ENCODE measurements at places on chromosomes 16 and 17.

DNA sequence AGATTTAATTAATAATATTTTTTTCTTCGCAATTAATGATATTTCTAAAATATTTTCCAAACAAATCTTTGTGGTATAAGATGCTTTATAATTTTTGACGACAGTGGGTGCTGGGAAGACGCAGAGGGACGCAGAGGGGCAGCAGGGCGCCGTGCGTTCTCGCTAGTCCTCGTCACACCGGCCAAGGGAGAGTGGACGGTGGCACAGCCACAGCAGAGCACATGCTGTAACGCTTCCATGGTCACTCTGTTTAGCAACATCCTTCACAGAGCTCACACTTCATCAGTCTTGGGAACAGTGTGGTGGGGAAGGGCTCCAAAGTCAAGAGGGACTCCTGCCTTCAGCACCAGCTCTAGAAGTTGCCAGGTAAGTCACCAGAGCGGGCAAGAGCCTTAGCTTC, 60.4 kb downstream of the NDEL1 start:
- DNase-seq: peak; percentile 35

GRCh38 chr17:57292091-57292490, 35.8 kb downstream of the MSI2 start:
- DNase-seq: no peak

DNA sequence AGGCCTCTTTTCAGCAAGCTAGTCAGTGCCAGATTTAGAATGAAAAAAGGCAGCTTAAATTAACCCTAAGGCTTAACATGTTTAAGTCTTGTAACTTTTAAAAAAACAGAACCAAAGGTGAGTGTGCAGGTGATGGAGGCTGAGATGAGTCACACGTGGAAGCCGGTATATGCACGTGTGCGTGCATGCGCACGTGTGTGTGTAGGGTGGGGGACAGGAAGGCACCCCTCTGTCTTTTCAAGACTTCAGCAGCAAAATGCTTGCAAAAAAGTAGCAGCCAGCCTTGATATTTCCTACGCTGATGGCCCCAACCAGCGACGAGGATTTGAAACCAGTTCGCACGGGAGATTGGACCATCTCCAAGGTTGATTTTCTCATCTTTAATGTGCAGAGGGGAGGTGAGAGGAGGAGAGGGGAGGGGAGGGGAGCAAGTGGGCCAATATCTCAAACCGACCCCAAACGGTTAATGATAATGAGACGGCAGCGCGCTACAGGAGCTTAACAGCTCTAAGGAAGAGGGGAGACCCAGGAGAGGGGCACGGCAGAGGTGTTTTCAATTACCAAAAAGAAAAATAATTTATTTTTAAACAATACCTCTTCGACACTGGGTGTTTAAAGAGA, 154.7 kb downstream of the ZNF423 start:
- DNase-seq: no peak

DNA sequence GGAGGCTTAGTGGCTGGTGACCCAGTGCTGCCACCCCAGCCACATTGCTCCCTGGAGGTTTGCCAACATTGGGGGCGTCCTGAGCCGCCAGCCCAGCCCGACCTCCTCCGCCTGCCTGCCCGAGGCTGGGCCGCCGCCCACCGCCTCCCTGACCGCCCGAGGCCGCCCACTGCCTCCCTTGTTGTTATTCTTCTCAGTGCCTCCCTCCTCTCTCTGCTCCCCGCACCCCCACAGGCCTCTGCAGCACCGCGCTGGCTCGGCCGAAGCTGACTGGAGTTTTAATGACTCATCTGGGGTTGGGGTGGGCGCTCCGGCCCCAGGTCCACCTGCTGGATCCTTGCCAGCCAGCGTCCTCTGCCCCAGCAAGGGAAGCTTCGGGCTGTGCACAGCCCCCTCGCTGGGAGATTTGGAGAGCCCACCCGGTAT, 102.5 kb downstream of the RBFOX3 start:
- DNase-seq: no peak

DNA sequence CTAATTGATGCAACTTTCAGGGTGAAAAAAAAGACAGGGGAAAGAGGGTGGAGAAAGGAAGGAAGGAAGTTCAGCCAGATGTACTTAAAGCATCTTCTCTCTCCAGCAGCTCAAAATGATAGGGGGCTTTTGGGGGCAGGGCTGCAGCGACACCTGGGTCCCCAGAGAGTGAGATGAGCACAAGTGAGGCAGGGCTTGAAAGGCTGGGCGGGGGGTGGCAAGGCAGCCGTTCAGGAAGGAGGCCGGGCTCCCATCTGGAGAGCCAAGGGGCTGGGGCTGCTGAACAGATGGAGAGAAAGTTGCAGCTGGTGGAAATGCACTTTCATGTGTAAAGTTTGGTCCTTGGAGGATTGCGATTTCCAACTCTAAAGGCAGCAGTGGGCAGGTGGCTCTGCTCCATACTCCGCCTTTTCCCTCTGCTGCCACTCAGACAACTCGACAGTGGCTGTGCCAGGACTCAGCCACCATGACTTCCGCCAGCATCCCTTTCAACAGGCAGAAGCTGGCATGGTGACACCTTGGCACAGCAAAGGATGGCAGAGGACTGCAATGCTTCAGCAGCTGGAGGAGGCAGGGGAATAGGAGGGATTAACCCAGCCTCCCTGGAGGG, 7.7 kb downstream of the SLC35B1 start:
- DNase-seq: no peak

DNA sequence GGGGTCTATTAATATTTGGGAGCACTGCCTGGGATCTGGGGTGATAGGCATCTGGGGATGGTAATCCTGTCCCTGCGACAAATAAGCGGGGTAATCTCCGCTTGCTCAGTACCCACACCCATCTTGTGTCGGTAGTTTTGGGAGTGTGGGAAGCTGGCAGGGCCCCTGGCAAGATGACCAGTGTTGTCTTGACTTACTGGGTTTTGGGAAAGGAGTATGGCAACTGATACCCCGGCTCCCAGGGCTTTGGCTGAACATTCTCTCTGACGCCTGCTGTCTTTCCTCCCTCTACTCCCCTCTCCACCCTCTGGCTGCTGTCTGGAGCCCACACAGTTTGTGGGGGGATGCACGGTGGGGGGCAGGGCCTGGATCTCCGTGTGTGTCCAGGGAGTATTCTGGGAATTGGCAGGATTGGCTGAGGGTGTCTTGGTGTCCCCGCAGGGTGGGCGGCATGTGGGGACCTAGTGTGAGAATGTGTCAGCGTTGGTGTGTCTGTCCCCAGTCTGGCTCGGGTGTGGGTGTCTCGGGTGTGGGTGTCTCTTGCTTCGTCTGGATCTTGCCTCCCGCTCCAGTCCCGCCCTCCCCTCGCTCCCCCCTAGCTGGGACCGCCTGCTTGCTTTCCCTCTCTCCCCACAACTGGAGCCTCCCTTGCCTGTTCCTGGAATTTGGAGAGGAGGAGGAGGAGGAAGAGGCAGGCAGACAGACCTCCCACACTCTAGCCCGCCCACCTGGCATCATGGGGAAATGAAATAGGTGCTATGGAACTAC, 12.0 kb downstream of the RARA start:
- peak; percentile 81 for DNase-seq

DNA sequence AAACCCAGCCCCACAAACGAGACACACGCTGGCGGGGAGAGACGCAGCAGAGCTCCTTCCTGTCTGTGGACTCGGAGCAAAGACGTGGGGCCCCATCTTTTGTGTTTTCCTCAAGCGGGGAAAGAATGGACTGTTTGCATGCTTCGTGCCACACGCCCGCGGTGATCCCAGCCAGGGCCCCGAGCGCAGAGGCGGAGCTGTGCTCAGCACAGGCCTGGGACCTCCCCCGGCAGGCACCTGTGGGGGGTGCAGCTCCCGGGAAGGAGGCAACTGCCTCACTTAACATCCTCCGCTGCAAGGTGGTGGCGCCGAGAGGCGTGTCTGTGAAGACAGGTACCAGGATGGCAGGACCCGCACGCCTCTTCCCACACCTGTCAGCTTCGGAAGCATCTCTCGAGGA, 19.1 kb downstream of the TRARG1 start:
- DNase-seq: peak; percentile 70

DNA sequence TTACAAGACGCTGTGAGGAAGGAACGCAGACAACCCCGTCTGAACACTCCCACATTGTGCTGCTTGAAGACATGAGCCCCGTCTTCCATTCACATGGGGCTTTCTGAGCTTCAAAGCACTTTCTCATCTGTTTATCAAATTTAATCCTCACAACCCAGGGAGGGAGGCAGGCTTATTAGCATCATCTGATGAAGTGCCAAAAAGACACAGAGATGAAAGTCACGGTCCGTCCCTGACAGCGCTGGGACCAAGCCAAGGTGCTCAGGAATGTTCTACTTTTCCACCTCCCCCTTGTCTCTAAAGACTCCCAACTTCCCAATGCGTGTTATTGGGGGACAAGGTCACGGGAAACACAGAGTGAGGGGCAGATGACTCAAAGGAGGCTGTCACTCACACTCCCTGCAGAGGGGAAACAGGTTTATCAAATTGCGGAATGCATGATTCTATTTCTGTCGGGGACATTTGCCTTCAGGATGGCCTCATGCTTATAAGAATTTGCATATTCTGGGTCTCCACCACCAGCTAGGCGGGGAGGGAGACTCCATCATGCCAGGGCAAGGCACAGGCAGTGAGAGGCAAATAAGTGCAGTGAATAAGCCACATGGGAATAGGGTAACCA, 10.7 kb downstream of the XYLT1 start:
- no peak for DNase-seq

GRCh38 chr16:53433509-53433908, 762 bp upstream of the RBL2 start:
- DNase-seq: peak; percentile 69

GRCh38 chr16:77910021-77910420, 112.3 kb upstream of the CLEC3A start:
- DNase-seq: no peak

DNA sequence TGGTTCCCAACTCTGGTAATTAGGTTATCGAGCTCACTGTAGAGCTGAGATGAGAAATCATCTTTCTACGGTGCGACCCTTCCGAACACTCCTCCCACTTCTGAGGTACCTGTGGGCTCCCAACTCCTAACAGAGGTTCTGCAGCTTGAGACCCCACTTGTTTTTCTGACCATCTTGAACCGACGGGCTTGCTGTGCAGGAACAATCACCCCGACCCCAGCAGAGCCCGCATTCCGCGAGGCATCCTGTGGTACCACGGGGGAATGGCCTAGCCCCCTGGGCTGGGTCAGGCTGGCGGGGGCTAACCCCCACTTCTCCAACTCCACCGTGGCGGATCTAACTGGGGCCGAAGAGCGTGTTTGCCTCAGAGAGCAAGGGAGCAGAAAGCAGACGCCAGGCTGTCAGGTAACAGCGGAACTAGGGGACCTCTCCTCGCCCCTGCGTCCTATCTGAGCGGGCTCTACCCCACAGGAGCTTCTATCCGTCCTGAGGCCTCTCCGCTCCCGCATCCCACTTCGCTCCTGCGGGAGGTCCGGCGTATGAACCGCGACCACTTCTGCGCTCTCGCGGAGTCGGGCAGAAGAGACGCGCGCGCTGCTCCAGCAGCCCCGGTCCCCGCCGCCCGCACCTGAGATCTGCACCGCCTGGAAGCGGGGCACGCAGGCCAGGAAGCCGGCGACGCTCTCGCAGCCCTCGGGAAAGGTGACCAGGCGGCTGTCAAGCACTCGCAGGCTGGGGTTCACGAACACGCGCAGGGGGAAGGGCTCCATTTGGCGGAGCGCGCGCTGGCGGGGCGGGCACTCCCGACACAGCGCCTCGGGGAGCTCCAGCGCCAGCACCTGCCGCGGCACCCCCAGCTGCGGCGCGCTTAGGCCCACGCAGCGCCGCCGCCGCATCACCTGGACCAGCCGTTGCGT, 761 bp downstream of the PDF start:
- DNase-seq: peak; percentile 75

DNA sequence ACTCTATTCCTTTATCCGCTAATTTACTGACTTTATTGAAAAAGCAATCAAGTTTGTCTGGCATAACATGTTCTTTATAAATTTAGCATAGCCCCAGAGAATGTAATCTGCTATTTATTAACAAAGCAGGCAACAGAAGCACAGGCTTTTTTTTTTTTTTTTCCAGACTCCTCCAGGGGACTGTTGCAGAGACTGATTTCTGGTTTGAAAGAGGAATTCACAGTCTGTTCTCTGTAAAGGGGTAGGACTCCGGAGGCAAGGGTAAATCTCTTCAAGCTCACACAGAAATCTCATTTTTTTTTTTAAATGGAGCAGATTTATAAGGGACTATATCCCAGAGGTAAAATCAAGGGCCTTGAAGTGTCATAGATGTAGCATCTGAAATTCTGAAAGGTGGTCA, 1386.5 kb upstream of the CDH8 start:
- no peak for DNase-seq

DNA sequence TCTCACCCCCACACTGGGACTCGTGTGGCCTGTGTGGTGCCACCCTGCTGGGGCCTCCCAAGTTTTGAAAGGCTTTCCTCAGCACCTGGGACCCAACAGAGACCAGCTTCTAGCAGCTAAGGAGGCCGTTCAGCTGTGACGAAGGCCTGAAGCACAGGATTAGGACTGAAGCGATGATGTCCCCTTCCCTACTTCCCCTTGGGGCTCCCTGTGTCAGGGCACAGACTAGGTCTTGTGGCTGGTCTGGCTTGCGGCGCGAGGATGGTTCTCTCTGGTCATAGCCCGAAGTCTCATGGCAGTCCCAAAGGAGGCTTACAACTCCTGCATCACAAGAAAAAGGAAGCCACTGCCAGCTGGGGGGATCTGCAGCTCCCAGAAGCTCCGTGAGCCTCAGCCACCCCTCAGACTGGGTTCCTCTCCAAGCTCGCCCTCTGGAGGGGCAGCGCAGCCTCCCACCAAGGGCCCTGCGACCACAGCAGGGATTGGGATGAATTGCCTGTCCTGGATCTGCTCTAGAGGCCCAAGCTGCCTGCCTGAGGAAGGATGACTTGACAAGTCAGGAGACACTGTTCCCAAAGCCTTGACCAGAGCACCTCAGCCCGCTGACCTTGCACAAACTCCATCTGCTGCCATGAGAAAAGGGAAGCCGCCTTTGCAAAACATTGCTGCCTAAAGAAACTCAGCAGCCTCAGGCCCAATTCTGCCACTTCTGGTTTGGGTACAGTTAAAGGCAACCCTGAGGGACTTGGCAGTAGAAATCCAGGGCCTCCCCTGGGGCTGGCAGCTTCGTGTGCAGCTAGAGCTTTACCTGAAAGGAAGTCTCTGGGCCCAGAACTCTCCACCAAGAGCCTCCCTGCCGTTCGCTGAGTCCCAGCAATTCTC, 27.4 kb downstream of the STH start:
- DNase-seq: no peak

- DNase-seq: no peak
These were observed 1308.4 kb downstream of the CDH8 start for GRCh38 chr16:60727851-60728250.

DNA sequence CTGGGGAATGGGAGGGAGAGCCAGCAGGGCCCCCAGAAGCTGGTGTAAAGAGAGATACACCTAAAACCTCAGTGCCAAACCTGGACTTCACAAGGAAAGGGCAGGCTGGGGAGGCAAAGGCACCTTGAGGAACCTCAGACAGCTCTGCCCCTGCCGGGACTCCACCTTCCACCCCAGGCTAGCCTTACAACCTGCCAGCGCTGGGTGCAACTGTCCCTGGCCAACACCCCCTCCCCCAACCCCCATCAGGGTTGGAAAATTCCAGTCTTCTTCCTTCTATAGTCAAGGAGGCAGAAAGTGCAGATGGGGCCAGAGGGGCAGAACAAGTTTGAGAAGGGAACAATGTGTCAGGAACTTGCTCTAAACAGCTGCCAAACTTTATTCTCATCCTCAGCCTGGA, 2.2 kb downstream of the YBX2 start:
- no peak for DNase-seq

- DNase-seq: no peak
These were observed 23.8 kb downstream of the TEX14 start for GRCh38 chr17:58667934-58668597.

GRCh38 chr17:57612202-57613071, 132.7 kb downstream of the CCDC182 start:
- DNase-seq: no peak

GRCh38 chr17:10624969-10625368, 32.1 kb downstream of the MYH3 start:
- no peak for DNase-seq

Measured in upper lobe of right lung (tissue), 1 donor.